ENCODE measurements at places on chromosomes 12 and 14.

DNA sequence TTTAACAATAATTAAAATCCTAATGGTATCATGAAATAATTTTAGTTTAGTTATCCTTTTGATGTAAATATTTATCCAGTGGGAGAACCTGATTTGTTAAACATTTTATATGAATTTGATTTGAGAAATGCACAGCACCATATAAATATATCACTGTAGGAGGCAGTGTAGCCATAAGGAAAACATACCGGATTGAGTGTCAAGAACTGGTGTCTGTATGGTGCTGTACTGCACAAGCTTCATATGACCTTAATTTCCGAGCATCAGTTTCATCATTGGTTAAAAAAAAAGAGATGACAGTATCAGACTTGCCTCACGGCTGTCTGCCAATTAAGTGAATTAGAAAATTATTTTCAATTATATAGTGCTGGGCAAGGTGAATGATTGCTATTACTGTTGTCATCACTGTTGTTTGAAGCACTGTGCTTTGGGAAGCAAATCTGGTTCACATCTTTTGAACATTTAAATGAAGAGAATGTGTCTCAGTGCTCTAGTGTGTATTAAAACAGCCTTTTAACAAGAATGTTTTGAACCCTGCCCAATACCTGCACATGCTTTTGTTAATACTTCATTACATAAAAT lies 72.1 kb downstream of the TMTC2 start:
- DNase-seq: no peak

DNA sequence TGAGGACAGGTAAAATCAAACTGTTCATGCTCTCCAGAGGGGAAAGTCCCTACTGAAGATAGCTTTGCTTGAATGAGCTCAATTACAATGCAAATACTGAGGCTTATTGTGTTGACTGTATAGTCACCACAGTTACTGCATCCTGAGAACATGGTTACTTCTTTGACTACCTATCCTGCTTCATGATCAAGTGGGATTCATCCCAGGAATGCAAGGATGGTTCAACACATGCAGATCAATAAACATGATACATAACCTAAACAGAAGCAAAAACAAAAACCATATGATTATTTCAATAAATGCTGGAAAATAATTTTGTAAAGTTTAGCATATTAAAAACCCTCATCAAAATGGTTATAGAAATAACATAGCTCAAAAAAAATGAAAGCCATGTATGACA lies 32.9 kb upstream of the P2RX7 start:
- no peak for DNase-seq

GRCh38 chr12:585062-586061 lies 77.9 kb downstream of the NINJ2 start:
- no peak for DNase-seq

DNA sequence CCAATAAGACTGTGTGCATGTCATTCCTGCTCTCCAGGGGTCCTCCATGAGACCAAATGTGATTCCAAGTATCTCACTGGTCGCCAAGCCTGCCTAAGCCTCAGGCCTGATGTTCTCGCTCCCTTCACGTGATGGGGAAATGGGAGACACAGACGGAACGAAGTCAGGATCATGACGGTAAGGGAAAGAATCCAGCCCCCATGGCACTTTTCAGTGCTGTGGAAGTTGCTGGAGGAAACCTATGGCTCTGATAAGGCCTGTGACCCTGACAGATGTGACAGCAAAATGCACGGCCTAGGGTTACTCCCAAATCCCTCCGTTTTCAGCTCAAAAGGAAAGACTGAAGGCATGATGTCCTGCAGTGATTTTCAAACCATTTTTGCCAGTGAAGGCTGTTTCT lies 184.9 kb downstream of the CALM1 start:
- no peak for DNase-seq

DNA sequence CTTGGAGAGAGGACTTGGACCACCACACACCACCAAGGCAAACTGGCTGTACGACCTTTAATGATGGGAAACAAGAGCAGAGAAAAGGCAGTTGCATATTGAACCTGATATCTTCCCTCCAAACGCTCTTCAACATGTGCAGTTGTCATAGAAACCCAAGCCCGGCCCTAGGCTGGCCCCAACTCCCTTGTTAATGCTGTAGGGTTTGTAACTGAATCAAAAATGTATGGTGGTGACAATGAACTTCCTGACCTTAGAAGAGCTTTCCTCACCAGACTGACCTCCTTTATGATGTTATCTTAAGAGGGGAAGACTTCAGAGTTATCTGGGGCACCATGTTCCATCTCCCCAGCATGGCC lies 12.3 kb downstream of the APOLD1 start:
- DNase-seq: no peak

DNA sequence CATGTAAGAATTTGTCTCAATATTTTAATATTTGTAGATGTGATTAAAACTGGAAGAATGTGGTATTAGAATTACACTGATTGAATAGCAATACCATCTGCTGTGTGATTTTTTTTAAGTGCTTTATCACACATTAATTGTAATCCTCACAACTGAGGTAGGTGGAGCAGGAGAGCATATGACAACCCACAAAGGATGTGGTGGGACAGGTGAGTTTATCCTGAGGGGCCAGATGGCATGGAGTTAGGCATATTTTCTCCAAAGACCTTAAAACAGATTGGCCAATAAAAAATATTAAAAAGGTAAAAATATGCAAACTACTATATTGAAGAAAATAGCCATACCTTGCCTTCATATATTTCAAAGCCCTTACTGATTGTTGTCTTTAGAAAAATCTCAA lies 7.8 kb downstream of the LRRC10 start:
- DNase-seq: no peak

GRCh38 chr12:66763467-66763866 lies 84.6 kb upstream of the GRIP1 start:
- DNase-seq: no peak

GRCh38 chr14:56810147-56810719 lies at the start of gene OTX2:
TSS of gene OTX2 (minus strand) at chr14:56810479. CDS start at chr14:56805456, 5,023 bp downstream.
- no peak for DNase-seq

DNA sequence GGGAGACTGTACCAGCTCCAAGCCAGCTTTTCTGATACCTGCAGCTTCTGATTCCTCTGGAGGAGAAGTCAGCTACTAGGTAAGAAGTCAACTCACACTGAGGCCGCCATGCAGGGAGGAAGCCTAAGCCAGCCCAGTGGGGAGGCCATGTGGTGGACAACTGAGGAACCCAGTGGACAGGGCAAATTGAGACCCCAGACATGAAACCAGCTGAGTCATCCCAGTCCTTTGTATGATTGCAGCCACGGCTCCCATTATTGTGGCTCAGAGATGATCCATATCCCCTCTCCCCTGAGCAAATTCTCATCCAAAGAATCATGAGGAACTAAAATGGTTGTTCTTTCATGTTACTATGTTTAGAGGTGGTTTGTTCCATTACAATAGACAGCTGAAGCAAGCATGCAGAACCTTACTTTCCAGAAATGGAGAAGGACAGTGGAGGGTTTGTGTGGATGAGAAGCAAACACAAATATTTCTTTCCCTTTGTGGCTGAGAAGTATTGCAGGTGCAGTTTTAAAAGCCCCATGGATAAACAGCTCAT lies 1147.3 kb upstream of the TMEM132C start:
- DNase-seq: no peak

DNA sequence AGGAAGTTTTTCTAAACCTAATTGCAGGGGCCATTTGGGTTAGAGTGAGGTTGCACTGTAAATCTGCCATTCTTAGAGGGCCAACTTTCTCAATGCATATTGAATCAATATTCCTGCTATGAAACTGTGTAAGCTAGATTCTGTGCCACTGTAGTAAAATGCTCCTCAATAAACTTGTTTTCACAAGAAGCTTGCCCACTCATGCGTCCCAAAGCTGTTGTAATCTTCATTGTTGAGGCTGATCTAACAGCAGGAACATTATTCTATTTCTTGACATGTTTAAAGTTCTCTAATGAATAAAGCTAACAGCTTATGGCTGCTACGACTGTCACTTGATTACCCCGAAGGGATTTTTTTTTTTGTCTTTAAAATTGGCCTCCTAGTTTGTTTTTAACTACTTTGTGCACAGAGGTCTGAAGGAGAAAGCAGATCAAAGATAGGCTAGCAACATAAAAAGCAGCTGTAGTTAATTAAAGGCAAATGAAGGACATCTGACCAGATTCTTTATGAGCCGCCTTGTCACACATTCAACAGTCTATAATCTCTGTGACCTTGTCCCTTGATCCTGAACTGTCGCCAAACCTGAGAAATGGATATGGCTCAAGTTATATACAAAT lies 243.7 kb downstream of the PAX9 start:
- DNase-seq: no peak
